CD4-positive, alpha-beta memory T cell (primary cell): ENCODE measurements at places on chromosomes 2 and 18.
A peak's percentile ranks its signal among the peaks of the same experiment; 100 is the strongest.

- no peak for DNase-seq
Measured at GRCh38 chr2:64267699-64268098, 123.5 kb upstream of the PELI1 start.

DNA sequence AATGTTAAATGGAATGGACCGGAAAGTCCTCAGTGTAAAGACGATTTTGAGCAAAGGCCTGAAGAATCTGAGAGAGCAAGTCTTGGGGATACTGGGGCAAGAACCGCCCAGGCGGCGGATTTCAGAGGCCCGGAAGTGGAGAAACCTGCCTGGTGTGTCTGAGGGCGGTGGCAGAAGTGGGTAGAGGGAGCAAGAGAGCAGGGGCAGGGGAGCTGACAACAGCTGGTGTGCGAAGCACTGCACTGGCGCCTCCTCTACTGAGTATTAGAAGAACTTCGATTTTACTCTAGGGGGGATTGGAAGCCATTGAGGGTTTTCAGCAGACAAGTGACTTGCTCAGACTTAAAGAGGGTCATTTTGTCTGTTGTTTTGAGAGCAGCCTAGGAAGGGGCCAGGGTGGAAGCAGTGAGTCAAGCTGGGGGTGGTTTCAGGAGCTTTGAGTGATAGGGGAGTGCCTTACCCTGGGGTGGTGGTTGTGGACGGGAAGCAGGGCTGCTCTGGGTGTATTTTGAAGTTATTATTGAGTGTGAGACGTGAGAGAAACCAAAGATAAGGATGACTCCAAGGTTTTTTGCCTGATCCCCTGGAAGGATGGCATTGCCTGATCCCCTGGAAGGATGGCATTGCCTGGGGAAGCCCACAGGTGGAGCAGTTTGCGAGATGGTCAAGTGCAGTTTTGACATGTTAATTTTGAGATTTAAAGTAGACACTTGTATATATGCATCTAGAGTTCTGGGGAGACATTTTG is 52.5 kb downstream of the ZNF236 start:
- peak; percentile 29 for DNase-seq

DNA sequence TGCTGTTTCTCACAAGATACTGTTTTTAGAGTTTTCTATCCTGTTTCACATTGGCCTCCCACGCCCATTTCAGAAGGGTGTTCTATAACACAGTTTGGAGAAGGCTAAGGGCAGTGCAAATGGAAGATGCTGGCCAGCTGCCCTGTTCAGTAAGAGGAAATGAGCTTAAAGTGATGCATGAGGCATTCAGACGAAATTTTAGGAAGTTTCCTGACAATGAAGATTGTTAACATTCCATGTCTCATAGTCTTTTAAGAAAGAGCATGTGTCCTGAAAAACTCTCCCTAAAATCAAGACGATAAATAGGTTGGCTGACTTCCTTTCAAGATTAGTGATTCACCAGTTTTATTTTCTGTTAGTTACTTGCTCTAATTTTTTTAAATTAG is 484.2 kb upstream of the NRP2 start:
- DNase-seq, result no peak

GRCh38 chr2:73111073-73112025 is 1.4 kb downstream of the RAB11FIP5 start:
- peak; percentile 7 for DNase-seq

- DNase-seq, result no peak
Measured at GRCh38 chr2:45860136-45861121, 209.0 kb downstream of the PRKCE start.

- no peak for DNase-seq
Measured at GRCh38 chr2:214482728-214483127, 71.9 kb downstream of the VWC2L start.

DNA sequence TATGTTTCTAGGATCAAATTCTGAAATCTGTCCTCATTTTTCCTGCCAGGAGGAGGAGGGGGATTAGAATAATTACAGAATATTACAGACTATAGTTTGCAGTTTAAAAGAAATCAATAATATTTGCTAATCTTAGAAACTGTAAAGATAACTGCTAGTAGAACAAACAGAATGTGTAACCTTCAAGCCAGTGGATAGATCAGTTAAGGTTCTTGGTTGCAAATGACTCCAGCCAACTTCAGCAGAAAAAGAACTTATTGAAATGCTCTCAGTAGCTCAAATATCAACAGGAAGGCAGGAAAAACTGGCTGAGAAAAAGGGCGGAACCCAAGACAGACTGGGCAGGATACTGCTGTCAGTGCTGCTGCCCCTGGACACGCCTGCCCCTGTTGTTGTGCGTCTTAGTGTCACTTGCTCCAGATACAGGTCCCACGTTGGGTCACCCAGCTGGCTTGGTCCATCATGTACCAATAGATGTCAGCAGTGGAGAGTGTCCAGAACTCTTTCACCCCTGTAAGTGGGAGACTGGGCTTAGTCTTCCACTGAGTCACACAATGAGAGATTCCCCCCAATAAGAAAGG is 10.2 kb downstream of the NMUR1 start:
- no peak for DNase-seq

DNA sequence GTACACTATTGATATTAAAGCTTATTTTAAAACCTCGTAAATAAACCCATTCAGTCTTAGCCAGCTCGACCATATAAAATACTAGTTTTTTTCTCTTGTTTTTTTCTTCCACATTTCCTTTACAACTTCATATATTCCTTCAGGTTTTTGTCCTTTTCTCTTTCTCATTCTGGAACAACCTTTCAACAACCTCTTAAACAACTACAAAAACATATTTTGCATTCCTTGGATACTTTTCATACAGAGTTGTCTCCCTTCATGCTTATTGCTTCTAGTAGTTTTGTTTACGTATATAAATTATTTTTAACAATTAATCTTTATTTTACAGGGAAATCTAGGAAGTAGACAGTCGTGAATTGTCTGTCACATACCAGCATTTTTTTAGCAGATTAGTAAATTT is 41.2 kb downstream of the COMMD1 start:
- DNase-seq, result no peak

- no peak for DNase-seq
Measured at GRCh38 chr18:79949697-79950487, 1.6 kb downstream of the SLC66A2 start.

DNA sequence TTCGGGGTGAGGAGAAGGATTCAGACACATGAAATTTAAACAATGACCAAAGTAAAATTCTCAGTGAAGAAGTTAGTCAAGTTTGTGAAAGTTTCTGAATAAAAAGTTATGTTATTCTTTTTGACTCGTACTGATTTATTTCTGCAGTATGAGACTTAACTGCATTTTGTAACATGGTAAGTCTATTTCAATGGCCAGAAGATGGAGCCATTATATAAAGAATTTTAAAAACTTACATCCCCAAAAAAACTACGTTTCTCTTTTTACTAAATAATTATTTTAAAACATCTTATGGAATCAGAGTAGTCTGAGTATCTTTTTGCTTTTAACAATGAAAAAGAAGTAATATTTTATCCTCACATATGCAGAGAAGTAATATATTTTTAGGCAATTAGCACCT is 51.4 kb upstream of the SCN1A start:
- DNase-seq, result no peak
